Testis (tissue), 5 donors: ENCODE measurements at places on chromosomes 3 and 15. TPM values are rescaled to one million over a fixed set of nuclear protein-coding genes. Genes with fewer than 3 reads are reported as not detected.

SOX2 gene
- 7.8 TPM for total RNA-seq

GRCh38 chr15:42071717-42072116 lies 22.6 kb downstream of the PLA2G4D start:
- H3K27ac ChIP-seq, result no peak overlapping the region
- H3K36me3 ChIP-seq, result no peaks in the 10 kb centered on the region
- peak; percentile 5 for DNase-seq
- H3K4me3 ChIP-seq, result no peak overlapping the region

IL17RE gene
- total RNA-seq, result 0.79 TPM

LDHAL6B gene
- total RNA-seq, result 18.6 TPM

SERPINI2 gene
- total RNA-seq, result not detected

DNA sequence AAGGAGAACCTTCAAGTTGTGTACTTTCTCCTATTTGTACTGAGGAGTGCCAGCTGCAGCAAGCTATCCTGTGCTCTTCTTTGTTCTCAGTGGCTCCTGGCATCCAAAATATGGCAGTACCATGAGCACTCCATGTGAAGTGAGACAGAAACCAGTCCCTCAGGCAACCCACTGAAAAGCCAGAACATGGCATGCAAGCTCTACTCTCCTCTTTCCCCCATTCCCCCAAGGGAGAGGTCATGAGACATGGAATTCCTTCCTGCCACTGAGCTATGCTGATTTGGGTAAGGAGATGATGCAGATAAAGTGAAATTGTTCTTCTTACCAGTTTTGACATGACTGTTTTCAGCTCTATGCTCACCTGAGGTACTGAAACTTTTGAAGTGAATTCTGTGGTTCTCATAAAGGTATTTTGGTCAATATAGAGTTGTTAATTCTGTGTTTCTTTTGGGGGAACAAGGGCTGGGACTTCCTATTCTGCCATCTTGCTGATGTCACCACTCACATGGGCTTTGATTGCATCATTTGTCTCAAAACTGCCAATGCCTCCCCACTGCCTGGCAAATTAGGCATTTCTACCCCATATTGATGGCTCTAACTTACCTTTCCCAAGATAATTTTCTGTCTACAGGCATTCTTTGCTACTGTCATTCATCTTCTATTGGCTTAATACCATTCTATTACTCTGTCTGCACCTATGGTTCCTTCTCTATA lies 22.8 kb upstream of the CEP152 start:
- no peak overlapping the region for H3K4me3 ChIP-seq

CD96 gene
- 0.99 TPM for total RNA-seq

DNA sequence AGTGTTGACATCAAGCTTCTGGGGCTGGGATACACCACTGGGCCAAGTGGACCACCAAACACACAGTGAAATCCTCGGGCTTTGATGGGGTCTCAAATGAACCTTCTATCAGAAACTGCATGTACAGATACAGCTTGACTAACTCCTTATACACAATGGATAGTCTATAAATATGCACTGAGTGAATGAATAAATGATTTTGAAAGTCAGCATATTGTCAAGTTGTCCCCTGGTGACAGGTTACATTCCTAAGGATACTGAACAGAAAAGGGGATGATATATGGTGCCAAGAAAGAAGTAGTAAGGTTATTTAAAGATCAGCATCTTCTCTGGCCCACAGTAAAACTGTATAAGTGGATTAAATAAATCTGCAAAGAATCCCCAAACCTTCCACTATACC lies 159.4 kb upstream of the SLC2A2 start:
- no peaks in the 10 kb centered on the region for H3K4me1 ChIP-seq
- no peak overlapping the region for H3K27ac ChIP-seq
- no peak for DNase-seq
- no peaks in the 10 kb centered on the region for H3K36me3 ChIP-seq

GRCh38 chr3:37502621-37503020 lies 328.2 kb upstream of the LRRFIP2 start:
- H3K4me1 ChIP-seq, result peaks cover 18% of the 10 kb centered on the region
- H3K4me3 ChIP-seq, result no peak overlapping the region
- no peak for DNase-seq
- H3K36me3 ChIP-seq, result no peaks in the 10 kb centered on the region
- no peaks in the 10 kb centered on the region for H3K27me3 ChIP-seq

DNA sequence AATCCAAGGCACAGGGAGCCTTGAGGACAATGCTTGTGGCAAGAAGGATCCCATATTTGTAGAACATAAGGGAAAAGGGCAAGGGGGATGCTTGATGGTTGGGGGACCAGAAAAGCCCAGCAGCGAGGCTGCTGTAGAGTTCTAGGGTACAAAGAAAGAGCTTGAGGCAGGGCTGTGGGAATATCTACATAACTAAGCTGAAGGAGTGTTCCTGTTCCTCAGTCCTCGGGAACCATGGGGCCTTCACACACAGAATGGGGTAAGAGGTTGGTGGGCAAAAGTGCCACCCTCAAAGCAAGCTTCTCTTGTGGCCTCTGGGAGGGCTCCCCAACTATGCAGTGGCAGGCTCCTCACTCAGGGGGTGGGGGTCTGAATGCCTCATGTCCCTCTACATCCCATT lies 6.5 kb upstream of the FRMD4B start:
- no peaks in the 10 kb centered on the region for H3K27me3 ChIP-seq
- no peak for DNase-seq
- H3K27ac ChIP-seq, result no peak overlapping the region
- no peaks in the 10 kb centered on the region for H3K36me3 ChIP-seq
- no peak overlapping the region for H3K4me3 ChIP-seq
- H3K4me1 ChIP-seq, result no peaks in the 10 kb centered on the region

GRCh38 chr3:124627501-124627908 lies 102.7 kb upstream of the UMPS start:
- H3K36me3 ChIP-seq, result no peaks in the 10 kb centered on the region
- DNase-seq, result peak; percentile 25
- H3K4me3 ChIP-seq, result no peak overlapping the region
- H3K27ac ChIP-seq, result no peak overlapping the region

USP8 gene
- total RNA-seq, result 81.7 TPM
